Stomach (tissue), 19 donors: ENCODE measurements at places on chromosomes 2 and 18. TPM values are rescaled to one million over a fixed set of nuclear protein-coding genes. Genes with fewer than 3 reads are reported as not detected.
A peak's percentile ranks its signal among the peaks of the same experiment; 100 is the strongest.

- DNase-seq = no peak
Measured at GRCh38 chr2:61218817-61219170, 56.8 kb downstream of the C2orf74 start.

DNA sequence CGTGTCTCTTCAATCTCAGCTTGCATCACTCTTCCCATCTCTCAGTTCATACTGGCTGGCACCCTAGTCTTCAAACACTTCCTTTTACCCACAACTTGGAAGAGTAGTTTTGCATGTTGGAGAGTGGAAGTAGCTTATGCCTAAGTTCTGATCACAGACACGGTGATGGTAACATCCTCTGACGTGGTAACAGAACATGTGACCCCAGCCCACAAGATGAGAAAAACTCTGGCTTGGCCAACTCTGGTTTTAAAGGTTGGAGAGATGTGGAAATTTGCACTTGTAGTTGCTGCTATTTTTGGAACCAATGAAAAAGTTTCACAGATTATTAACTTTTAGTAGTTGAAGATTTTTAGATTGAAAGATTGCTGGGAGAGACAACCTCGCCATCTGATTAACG lies 155.4 kb upstream of the SLC35G4 start:
- no peak for DNase-seq

- DNase-seq = peak; percentile 93
Measured at GRCh38 chr2:177164584-177165052, 48.0 kb upstream of the HNRNPA3 start.

DNA sequence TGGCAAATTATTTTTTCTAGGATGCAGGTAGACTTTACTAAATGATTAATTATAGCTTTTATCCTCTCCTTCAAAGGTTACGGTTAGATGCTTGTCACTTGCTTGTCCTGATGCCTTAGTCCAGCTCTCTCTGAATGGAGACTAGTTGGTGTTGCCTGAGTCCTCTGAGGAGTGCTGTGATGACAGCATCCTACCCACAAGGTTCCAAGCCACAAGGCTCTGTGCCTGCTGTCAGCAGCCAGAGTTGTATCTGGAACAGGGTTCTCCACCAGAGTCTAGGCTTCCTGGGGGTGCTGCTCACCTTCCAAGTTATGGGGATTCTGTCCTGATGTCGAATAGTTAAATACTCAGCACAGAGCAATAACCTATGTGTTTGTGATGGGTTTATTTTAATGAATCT lies 125.7 kb downstream of the GALNT1 start:
- DNase-seq = no peak

DNA sequence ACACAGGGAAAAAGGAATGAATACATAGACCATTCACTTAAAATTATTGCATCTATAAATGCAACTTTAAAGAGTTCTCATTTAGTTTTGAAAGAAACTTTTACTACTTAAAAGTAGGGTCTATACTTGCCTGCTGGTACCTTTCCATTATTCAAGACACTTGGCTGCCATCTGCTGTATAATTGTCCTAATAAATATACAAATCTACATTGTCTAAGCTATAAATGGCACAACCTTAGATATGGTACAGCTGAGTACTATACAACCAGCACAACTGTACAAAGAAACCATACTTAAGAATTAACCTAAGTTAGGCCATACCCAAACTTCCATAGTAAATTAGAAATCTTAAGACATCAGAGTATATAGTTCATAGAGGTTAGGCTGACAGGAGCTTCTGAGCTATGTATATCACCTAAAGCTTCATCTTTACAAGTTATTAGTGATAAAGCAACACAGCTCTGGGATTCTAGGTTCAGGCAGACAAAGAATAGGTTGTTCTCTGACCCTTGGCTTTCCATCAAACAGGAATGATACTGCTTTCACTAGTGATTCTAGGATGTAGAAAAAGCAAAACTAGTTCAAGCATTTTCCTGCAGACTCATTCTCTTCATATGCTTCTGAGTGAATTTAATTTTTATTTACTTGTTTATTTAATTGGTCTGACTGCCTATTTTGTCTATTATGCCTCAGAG lies 22.1 kb downstream of the EXOC6B start:
- DNase-seq = no peak

GRCh38 chr2:30514134-30514847 lies 67.2 kb downstream of the LCLAT1 start:
- no peak for DNase-seq

DNA sequence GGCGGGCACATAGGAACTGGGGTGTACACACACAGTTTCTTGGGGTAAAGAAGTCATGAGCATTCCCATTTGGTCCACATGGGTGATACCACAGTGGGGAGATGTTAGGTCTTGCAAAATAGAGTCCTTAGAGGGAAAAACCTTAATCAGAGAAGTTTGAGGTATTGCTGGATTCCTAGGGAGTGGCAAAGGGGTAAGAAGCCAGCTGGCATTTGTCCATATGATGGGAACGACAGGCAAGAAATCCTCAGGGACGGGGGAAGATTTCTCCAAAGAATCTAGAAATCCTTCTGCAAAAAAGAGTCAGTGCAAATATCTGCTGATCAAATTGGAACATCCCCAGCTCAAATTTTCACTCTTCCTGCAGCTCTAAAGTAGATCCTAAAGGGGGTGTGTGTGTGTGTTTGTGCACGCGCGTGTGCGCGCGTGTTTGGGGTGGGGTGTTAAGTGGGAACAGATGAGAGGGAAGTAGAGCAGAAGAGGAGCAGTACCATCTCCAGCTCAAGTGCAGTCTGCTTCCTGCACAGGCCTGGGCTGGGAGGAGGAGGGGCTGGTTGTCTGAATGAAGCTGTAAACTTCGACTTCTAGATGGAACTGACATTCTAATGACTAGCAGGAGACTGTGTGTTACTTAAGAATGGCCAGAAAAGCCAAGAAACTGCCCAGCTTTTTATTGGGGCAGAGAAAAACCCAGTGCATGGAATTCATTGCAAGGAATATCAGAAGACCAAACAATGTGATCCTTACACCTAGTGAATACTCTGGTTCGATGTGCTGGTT lies 168.0 kb downstream of the SPP2 start:
- DNase-seq = peak; percentile 15

- DNase-seq = no peak
Measured at GRCh38 chr2:240205348-240205747, 64.9 kb upstream of the OTOS start.

DNA sequence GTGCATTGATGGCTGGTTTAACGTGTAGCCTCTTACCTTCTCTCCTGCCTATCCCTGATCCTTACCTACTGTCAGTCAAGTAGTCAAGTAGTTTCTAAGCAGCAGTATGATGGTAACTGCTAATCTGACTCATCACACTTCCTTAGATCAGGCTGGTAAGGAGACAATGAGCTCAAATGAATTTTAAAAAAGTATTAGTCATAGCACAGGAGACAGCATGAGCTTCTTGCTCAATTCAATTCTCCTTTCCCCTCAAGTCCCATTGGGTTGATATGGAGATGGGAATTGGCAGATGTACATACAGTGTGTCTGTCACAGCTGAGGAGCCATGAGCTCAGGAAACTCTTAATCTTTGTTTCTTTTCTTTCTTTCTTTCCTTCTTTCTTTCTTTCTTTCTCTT lies 799.7 kb downstream of the LRP1B start:
- no peak for DNase-seq

DNA sequence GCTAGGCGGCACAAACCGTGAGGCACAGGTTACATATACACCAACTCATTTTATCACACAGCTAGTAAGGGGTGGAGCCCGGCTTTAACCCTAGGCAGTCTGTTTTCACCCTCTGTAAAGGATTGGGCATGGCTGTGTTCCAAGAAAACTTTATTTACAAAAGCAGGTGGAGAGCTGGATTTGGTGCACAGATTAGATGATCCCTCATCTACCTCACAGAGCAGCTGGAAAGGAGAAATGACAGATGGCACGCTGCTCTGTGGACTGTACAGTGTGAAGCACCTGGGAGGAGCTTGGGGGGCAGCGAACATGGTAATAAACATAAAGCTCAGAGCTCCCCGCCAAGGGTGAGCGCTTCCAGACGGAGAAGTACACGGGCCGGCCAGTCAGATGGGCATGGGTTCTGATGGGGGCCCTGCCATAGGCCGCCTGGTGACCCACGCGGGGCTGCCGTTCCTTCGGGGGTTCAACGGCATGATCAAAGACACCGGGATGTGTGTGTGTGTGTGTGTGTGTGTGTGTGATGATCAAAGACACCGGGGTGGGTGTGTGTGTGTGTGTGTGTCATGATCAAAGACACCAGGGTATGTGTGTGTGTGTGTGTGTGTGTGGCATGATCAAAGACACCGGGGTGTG lies 862 bp upstream of the TMEM177 start:
- DNase-seq = peak; percentile 76

- no peak for DNase-seq
Measured at GRCh38 chr18:70068981-70069380, 121.3 kb upstream of the CD226 start.

DNA sequence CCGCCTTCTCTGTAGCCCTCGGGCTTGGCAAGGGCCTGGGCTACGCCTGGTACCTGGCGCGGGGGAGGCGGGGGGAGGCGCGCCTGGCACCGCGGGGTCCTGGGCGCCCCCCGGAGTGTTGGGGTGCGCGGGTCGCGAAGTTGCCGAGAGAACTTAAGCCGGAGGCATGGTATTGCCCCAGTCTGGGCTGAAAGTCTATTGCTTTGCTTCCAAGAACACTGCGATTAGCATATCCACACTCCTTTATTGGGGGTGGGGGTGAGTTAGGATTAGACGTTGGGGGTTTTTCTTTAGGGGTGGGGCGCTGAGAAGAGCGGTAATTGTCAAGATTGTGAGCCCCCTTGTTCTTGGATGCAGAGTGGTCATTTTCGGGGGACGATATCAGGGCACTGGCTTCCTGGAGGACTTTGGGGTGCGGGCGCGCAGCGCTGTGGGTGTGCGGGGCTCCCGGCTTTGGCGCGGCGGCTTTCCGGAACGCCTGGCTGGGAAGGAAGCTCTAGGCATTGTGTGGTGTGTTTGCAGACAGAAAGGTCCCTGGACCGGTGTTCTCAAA lies 798 bp downstream of the TANC1 start:
- DNase-seq = no peak

GRCh38 chr2:171018522-171018921 lies 89.5 kb downstream of the GORASP2 start:
- DNase-seq = no peak

DNA sequence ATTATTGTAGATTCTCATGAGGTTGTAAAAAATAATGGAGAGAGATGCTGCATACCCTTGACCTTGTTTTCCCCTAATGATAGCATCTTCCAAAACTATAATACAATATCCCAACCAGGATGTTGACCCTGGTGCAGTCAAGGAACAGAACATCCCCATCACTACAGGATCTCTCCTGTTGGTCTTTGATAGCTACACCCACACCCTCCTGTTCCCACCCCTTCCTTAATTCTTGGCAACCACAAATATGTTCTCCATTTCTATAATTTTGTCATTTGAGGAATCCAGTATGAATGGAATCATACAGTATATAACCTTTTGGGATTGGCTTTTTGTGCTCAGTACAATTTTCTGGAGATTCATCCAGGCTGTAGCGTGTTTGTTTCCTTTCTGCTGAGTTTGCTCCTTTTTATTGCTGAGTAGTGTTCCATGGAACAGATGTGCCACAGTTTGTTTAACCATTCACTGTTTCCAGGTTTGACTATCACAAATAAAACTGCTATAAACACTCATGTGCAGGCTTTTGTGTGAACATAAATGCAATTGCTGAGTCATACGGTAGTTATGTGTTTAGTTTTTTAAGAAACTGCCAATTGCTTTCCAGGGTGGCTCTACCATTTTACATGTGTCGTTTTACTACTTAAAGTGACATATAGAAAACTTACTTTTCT lies 22.2 kb downstream of the MCFD2 start:
- DNase-seq = no peak

DNA sequence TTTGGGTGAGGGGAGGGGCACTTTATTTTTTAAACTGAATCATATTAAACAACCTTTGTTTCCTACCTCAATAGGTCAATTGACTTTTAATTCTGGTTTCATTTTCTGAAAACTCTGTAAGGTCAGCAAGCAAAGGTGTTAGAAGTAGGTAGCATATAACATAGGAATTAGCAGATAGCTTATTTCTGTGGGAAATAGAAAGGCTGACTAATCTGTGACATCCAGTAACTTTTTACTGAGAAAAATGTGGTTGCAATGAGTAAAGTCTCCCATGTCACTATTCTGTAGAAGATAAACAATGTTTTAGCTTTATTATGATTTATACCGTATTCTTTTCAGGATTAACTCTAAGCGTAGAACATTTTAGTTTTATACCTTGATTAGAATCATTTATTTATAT lies 240.4 kb downstream of the PLCL1 start:
- no peak for DNase-seq

DNA sequence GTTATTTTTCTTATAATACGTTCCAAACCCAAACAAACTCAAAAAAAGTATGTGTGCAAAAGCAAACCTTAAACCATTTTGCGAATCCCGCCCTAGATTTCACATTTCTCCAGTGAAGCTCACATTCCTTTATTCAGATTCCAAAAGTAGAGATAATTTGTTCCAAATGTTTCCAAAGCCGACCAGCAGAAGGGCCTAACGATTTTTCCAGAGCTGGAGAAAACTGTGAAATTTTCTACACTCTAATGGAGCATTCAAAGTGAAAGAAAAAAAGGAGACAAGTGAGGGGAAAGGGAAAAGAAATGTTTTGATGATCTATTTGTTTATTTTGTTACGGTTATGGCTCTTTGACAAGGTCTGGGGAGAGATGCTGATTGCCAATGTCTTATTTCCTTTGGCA lies 286.5 kb upstream of the SLC14A2 start:
- peak; percentile 30 for DNase-seq

DNA sequence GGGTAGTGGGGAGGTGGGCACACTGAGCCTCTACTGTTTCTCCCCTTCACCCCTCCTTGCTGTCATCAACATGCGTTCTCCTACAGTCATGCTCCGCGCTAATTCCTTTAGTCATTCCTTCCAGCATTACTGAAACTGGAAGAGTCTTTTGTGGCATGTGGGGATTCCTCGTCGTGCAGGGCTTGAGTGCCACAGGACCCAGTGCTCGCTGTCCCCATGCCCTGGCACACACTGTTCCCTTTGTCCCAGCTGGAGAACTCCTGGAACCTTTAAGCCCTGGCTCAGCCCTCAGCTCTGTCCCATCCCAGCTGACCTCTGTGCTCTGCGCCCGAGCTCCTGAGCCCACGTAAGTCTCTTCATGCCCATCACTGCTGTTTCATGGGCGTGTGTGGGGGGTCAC lies 42.1 kb downstream of the ODC1 start:
- DNase-seq = no peak

DNA sequence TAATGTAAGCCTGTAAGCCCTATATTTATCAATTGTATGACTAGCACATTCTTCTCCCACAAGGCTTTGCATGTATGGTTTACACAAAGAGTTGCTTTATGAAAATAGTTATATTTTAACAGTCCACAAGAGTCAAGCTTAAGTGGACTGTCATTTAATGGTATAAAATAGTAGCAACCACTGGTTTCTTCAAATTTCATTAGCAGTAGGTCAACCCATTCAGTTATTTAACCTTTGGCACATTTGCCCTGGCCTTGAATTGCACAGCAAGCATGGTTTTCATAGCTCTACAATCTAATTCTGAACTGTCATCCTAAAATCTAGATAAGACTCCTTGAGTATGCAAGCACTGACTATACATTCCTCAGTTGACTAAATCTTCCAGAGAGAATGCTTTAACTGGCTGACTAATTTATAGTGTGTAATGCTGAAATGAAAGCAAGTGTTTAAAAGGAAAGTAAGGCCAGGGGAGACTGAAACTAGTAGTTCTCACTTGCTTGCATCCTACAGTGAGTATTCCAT lies 1.8 kb downstream of the DPP4 start:
- no peak for DNase-seq

Gene GPR75
- 9.4 TPM for total RNA-seq

Gene MTCL1
- total RNA-seq = 37.7 TPM

Gene ANKRD53
- total RNA-seq = not detected

Gene MFSD2B
- total RNA-seq = not detected

Gene SALL3
- total RNA-seq = not detected
